ENCODE measurements at places on chromosomes 4 and X.

DNA sequence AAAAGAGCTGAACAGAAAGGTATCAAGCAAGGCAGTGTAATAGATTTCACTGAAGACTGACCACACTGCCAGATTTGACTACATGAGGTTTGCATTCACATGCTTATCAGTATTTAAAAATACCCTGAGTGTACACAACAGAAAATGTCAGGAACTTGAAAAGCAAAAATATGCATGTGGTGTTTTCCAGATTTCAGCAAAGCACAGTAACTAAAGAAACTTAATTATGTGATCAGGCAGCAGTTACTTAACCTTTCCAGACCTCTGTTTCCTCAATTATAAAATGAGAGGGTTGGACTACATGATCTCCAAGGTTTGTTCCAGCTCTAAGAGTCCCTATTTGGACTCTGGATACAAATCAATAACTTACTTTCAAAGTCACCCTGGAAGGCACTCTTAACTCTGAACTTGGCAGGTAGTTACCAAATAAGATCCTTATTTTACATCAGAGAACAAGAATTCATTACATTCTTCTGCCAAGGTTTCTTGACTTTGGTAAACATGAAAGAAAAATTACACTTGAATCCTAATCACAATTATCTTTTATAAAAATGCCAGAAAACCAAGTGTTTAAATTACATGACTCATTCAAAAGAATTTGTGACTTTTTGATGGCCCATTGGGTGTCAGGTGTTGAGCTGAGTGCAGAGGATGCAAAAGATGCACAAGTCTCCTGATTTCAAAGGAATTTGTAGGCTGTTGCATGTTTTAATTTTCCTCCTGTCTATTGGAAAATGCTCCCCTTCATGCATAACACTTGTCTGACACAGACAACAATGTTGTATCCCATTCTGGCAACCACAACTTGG lies 241.6 kb downstream of the MGST2 start:
- DNase-seq: no peak

- no peak for DNase-seq
These were observed 94.9 kb downstream of the NXF2 start for GRCh38 chrX:102341867-102342266.

- DNase-seq: no peak
These were observed 179.5 kb upstream of the TBL1X start for GRCh38 chrX:9285342-9285771.

DNA sequence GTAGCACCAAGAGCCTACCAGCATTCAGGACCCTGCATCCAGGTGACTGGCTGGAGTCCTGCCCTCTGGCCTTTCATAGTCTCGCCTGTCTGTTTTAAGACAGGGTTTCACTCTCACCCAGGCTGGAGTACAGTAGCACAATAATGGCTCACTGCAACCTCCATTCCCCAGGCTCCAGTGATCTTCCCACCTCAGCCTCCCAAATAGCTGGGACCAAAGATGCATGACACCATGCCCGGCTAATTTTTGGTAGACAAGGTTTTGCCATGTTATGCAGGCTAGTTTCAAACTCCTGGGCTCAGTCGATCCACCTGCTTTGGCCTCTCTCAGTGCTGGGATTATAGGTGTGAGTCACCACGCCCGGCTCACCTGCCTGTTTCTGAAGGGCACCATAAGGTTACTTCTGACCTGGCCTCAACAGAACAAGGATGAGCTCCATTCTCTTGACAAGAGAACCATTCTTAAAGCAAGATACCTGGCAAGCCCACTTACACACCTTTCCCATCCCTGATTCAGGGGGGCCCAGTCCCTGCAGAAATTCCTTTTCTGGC lies 6.7 kb downstream of the RPS4X start:
- DNase-seq: no peak

GRCh38 chrX:104085919-104086318 lies 9.9 kb upstream of the TMSB15C start:
- no peak for DNase-seq

DNA sequence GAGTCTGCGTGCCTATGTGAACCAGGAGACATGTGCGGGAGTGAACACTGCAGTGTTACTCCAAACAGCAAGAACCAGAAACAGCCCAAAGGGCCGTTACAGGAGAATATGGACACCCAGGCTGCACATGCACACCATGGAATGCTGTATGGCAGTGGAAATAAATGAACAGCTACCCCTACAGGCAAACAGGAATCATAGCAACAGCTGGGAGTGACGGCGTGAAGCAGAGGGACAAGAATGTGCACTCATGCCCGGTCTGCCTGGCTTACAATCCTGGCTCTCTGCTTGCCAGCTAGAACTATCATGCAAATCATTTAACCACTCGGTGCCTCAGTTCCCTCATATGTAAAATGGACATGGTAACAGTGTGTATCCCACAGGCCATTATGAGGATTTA lies 16.6 kb downstream of the GPKOW start:
- no peak for DNase-seq

DNA sequence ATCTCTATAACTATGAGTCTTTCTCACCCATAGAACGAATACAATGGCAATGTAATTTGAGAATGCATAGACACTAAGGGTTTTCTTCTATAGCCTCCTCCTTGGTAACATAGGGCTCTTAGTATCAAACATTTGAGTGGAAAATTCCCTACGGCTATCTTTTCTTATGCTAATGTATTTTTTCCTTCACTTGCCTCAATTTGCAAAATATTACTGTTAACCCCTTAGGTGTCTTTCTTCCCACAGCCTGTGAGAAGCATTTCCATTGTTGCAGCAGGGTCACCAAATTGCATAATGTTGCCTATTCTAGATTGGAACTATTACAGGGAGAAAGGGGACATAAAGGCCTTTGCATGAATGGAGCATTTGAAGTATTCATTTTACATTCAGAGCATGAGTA lies 140.5 kb upstream of the RAPGEF2 start:
- DNase-seq: no peak

Measured in HFF-Myc (cell line).